Astrocyte (in vitro differentiated cells and primary cell): ENCODE measurements at places on chromosomes 11 and 22. TPM values are rescaled to one million over a fixed set of nuclear protein-coding genes. Genes with fewer than 3 reads are reported as not detected.

The ESAM gene
- total RNA-seq: 9.4 and 22.0 TPM in 2 replicates

GRCh38 chr11:78820741-78821140 lies 246.1 kb upstream of the NARS2 start:
- no peak for DNase-seq

The TBX10 gene
- total RNA-seq: not detected in 2 replicates

The THAP7 gene
- 12.1 and 12.2 TPM in 2 replicates for total RNA-seq

DNA sequence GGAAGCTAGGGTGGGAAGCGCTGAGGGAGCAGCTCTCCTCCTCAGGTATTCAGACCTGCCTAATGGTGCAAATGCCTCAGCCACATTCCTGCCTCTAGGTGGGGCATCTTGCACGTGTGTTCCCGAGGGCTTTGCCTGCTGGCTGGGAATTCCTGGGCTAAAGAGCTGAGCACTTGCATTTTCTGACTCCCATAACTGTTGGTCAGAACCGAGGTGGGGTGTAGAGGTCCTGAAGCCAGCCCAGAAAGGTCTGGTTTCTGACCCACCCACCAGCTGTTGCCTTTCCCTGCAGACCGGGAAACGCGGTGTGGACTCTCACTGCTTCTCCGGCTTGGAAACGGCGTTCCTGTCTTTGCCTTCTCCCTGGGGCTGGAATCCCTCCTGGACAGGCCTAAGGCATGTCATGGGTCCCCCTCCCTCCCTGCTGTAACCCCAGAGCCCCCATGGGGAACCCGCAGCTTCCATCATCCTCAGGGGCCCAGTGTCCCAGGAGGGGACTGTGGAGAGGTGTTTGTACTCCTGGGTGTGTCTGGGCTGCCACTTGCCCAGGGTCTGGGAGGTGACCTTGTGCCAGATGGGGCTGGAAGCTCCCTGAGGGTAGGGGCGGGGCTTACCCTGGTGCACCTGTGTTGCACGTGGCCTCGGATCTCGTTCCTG lies 24.0 kb upstream of the SMIM38 start:
- peak; percentile 52 for DNase-seq

- no peak for DNase-seq
Measured at GRCh38 chr11:64436000-64436399, 77.0 kb downstream of the RPS6KA4 start.

DNA sequence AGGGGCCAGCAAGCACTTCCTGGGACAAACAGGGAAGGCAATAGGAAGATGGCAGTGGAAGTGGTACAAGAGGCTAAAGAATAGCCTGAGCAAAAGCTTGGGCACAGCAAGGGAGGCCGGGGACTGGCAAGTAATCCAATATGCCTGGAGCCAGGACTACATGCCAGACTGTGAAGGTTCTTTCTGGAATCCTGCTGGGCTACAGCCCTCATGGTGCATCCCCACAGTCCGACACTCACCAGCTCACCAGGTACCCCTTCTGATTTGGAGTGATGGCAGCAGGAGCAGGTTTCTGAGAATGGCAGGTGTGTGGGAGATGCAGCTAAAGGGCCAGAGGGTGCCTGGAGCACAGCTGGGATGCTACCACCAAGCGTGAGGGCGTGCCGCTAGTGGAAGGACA lies 32.2 kb upstream of the POGLUT3 start:
- DNase-seq: no peak

GRCh38 chr11:108253176-108253575 lies 30.3 kb downstream of the ATM start:
- peak; percentile 28 for DNase-seq

DNA sequence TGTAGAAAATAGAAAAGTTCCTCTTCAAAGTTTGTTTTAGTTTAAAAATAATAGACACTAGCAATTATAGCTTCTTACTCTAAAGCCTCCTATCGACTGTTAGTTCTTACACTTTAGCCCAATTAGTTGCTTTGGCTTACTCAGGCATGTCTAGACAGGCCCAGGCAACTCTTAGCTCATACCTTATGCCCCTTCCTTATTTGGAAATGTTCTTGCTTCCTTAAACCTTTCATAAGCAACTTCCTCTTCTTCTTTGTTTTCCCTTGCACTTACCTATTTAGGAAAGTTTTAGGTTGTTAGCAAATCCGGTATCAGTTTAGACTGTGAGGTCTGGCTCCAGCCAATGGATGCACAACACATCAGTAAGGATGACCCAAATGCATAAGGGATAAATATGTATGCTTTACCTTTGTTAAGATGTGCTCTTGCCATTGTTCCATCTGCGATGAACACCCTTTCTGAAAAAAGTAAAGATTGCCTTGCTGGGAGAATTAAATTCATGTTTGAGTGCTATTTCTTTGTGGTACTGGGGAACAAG lies 1277.5 kb upstream of the CNTN5 start:
- peak; percentile 45 for DNase-seq

The OSM gene
- not detected in 2 replicates for total RNA-seq

DNA sequence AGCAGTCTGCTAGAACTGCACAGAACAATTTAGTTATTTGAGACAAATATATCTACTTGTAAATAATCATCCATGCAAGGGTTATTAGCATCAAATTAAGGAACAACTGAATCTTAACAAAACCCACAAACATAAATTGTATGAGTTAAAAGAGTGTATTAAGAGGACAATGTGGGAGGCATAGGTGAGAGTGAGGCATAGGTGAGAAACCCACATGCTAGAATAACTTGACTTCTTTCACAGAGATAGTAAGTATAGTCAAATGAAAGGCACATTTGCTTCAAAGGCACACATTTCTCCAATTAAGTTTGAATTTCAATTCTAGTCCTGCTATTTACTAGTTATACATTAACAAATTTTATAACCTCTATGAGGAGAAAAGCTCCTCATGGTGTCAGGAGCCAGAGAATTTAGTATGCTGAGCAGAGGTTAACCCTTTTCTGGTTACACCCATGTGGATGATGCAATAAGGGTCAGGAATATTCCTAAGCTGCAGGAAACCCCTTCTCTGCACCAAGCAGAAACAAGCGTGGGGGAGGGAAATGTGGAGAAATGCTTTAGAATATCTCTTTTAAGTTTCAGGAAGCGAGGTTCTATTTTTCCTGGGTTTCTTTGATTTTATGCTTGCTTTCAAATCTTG lies 264.2 kb downstream of the GRM5 start:
- no peak for DNase-seq

GRCh38 chr11:132174362-132175255 lies 804.2 kb downstream of the NTM start:
- no peak for DNase-seq

DNA sequence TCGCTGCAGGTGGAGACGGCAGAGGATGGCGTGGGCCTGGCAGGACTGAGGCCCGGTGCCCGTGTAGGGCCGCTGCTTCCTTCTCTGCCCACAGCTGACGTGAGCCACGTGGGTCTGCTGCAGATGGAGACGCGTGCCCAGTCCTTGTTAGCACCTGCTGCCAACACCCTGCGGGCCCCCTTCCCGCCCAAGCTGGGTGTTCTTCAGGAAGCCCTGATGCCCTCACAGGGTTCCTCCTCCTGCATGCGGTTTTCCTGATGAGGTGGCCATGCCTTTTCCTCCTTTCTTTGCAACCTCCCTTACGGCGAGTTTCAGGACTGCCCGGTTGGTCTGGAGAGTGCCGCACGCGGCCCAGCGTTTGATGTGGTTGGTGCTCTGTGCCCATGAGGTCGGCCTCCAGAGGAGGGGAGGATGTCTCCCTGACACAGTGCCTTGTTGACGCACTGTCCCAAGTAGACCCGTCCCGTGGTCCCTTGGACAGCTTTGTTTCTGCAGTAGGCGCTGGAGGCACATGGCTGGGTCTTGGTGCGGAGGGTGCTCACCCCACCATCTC lies 44.7 kb downstream of the AP2A2 start:
- no peak for DNase-seq

The VWCE gene
- 12.2 and 17.7 TPM in 2 replicates for total RNA-seq

DNA sequence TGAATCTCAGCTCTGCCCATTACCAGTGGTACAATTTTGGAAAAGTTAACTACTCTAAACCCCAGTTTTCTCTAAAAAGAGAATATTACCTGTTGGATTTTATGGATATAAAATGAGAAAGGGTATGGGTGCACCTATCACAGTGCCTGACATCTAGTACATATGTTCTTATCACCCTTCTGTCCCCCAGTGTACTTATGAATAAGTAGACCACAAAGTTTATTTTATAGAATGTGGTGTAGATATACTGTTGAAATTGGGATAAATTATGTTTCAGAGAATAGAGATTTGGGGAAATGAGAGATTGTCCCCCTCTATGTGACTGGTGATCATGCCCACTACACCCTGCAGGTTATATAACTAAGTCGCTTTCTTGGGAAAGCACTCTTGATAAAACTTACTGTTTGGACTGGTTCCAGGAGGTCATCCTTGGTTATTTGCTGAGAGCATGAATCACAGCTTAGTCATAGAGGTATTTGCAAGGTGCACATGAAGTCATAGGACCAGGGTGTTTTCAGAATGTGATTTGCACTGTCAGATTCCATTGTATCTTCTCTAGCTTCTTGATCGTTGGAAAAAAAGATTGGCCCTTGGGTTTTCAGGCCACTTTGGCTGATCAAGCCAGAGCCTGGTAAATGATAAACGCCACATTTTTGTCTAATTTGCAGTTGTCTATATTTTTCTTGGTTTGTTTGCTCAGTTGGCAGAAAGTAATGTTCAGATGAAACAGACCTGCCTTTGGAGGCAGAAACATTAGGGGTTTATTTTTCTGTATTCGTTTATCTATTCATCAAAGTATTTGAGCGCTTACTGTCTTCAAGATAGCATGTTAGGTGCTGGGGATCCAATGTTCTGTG lies 21.3 kb downstream of the STX3 start:
- DNase-seq: peak; percentile 79

The KRTAP5-2 gene
- not detected in 2 replicates for total RNA-seq

GRCh38 chr11:70324376-70325115 lies 54.1 kb downstream of the PPFIA1 start:
- peak; percentile 38 for DNase-seq

The STK33 gene
- 7.5 and 8.1 TPM in 2 replicates for total RNA-seq

GRCh38 chr22:19855504-19856409 lies 1.1 kb upstream of the GNB1L start:
- peak; percentile 29 for DNase-seq

GRCh38 chr11:120316880-120317688 lies 8.0 kb upstream of the TLCD5 start:
- DNase-seq: no peak

The GALNT18 gene
- total RNA-seq: 6.5 and 7.0 TPM in 2 replicates

DNA sequence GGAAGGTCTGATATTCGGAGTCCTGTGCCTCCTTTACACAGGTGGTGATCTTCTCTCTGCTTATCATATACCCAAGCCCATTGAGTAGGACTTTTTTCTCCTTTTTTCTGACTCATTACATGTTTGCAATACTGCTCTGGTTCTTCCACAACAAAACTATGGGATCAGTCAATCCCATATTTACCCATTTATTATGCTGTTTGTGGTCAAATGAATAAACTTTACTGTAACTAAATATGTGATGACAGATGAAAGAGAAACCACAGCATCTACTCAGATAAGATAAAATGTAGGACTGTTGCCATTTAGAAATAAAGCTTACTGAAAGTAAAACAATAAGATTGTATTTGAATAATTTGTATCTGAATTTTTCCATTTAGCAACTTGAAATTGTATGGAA lies 958.7 kb upstream of the FAT3 start:
- peak; percentile 9 for DNase-seq

The CREB3L1 gene
- total RNA-seq: 324 and 399 TPM in 2 replicates

DNA sequence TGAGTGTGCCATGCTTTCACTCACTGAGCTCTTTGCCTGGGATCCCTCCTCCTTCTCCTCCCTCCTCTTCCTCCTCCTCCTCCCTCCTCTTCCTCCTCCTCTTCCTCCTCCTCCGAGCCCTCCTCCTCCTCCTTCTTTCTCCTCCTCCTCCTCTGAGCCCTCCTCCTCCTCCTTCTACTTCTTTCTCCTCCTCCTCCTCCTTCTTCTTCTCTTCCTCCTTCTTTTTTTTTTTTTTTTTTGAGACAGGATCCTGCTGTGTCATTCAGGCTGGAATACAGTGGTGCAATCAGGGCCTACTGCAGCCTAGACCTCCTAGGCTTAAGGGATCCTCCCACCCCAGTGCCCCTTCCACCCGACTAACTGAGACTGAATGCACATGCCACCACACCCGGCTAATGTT lies 62.3 kb downstream of the DEUP1 start:
- no peak for DNase-seq

DNA sequence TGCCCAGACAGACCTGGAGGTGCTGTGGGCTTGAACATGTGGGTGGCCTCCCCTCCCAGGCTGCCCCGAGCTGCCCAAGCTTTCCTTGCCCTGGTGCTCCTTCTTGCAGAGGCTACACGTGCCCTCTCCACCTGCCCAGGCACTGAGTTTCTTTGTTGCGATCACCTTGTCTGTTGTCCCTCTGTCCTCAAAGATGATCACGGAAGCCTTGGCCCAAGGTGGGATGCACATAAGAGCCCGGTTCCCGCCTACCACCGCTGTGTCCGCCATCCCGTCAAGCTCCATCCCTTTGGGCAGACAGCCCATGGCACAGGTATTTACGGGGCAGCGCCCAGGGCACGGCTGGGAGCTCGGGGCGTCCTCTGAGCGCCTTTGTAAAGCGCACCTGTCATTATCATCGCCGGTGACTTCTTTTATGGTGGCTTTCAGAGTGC lies 67.5 kb downstream of the MED15 start:
- no peak for DNase-seq

GRCh38 chr11:66887526-66887925 lies 30.7 kb downstream of the LRFN4 start:
- no peak for DNase-seq

The MMP1 gene
- total RNA-seq: 0.38 and 0.64 TPM in 2 replicates

DNA sequence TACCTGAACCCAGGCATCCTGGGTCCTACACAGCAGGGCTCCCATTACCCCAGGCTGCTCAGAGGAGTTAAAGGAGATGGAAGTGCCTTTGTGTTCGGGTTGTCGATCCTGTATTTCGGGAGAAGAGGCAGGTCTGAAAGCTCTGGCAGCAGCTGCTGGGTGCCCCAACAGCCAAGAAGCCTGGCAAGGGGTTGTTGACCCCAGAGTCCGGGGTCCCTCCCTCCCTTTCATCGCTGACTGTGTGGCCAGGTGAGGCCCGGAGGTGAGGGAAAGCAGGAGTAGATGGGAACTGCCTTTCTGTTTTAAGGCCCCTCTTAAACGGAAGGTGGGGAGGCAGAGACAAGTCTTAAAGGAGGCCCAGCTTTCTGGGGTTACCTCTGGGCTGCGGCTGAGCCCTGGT lies 106.0 kb upstream of the SYT13 start:
- DNase-seq: no peak

DNA sequence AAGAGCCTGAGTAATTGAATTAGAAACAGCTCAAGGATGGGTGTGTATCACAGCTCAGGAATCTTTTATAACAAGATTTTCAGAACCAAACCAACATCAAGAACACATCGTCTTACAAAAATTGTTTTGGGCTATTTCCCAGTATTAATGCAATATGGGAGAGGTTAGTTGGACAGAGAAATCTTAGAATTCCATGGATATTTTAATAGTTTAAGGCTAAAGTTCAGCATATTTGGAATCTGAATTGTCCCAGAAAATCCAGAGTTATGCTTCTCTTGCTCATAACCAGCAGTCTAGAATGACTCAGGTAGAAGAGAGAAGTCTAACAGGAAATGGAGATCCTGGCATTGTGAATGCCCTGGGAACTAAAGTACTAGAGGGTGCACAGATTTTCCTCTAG lies 74.6 kb downstream of the ADM start:
- DNase-seq: peak; percentile 82

- no peak for DNase-seq
Measured at GRCh38 chr11:121907379-121907778, 208.6 kb downstream of the BLID start.

GRCh38 chr11:12592283-12592682 lies 81.9 kb upstream of the TEAD1 start:
- no peak for DNase-seq
